Inflammatory macrophage treated with lipopolysaccharide for 4 hours (primary cell): ENCODE measurements at places on chromosomes 1 and 21.

GRCh38 chr21:43338951-43339350, 88.0 kb downstream of the SIK1 start:
- no peak for DNase-seq

- no peak for DNase-seq
Measured at GRCh38 chr21:36863260-36863659, 103.2 kb downstream of the HLCS start.

GRCh38 chr1:22115286-22115685, 27.6 kb downstream of the WNT4 start:
- no peak for DNase-seq

DNA sequence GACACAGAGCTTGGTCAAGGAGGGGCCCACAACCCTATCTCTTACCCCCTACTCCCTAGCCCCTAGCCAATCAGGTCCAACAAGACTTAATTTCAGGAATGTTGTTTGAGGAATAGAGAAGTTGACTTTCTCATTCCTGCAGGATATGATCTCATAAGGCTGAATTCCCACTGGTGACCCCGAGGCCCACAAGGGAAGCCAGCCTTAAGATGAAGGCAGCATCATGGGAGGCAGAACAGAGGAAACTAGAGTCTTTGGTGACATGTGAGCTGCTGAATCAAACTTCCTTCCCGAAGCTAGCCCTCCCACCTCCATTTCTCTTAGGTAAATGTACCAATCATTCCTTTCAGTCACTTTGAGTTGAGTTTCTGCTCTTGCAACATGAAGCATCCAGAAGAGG, 9.1 kb upstream of the PDIK1L start:
- no peak for DNase-seq

DNA sequence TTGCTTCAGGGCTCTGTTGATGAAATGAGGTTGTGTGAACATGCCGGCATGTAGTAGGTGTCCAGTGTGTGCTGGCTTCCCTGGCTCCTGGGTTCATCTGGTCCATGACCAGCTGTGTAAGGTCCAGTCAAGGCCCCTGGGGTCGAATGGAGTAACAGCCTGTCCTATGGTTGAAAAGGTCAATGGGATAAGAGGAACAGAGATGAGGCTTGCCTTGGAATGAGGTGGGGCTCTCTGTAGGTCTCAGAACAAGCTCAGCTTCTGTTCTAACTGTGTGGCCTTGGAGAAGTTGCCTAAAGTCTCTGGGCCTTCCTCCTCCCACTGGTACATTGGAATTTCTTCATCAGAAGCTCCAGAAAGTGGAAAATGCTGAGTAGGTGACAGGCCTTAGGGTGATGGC, 26.6 kb downstream of the RPS6KA1 start:
- peak; percentile 49 for DNase-seq

DNA sequence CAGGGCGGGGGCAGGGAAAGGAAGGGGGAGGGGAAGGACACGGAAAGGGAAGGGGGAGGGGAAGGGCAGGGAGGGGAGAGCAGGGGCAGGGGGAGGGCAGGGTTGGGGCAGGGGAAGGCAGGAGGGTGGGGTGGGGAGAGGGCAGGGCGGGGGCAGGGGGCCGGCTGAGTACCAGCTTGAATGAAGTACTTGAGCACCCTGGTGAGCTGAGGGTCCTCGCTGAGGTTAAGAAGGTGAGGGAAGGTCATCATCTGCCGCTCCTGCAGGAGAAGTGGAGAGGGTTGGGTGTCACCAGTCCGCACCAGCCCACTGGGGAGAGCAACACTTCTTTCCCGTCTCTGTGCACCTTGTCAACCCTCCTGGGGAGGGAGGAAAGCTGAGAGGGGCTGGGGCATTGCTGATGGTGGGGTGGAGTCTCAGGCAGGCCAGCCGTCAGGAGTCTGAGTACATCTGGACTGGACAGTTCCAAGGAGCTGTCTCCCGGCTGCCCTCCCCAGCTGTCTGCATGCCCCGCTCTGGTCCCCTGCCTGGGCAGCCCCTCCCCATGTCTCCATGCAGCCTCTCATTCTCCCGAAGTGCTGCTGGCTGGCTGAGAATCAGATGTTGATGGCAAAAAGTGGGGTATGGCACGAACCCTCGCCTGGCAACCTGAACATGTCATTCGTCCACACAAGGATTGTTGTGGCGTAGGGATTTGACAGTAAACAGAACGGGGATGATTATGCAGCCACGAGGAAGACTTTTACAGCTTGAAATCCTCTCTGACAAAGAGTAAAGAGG, 70.0 kb downstream of the SCCPDH start:
- DNase-seq = no peak

GRCh38 chr1:225815526-225816178, 5.7 kb downstream of the EPHX1 start:
- DNase-seq = no peak
